ENCODE measurements at places on chromosomes 7 and 10.

- no peak for DNase-seq
These were observed 91.7 kb downstream of the SLC16A9 start for GRCh38 chr10:59617996-59618395.

DNA sequence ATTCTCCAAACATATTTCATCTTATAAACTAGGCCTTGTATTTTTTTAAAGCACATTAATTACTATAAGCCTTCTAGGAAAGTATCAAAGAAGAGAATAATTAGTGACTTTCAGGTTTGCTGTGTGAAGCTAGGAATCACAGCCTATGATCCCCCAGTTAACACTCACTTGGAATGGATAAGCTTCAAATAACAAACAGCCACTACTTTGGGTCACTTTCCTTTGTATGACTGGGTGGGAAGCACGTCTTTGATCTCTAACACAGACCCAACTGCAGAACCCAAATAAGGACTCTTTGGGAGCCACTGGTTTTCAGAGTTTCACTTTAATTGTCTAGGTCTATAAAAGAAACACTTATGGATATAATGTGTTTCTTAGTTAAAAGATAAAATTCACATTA is 769.3 kb downstream of the MAGI2 start:
- peak; percentile 24 for DNase-seq

DNA sequence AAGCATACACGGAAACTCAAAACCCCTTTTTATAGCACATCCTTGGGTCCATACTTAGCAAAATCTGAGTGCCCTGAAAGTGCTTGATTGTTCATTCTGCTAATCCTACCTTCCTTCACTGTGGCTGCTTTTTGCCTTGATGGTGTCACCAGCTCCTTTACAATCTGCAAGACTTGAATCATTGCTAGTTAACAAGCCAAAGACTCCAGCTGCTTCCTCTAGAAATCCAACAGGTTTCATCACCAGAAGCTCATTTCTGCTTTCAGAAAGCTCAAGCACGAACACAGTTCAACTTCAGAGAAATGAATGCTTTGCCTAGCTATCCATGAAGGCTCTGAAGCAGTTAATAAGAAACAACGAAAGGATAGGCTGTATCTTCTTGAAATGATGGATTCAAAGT is 38.0 kb downstream of the USP6NL start:
- DNase-seq: no peak

DNA sequence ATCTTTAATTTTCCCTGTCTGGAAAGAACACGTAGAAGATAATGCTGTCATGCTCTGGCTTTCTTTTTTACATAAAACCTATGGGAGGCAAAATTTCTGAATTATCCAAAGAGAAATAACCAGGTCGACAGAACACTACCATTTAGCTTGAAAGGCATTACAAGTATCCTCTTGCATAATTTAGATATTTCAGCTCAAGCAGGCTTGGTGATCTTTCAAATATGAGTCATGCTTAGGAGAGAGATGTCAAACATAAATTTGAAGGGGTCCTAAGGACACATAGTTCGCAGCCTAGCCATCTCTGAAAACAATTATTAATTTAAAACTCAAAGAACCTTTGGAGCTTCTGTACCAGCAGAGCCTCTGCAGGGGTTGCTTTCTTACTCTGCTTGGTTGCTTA is 100.9 kb downstream of the FAS start:
- no peak for DNase-seq
